Sigmoid colon (tissue), 7 donors: ENCODE measurements at places on chromosomes 4 and X. TPM values are rescaled to one million over a fixed set of nuclear protein-coding genes. Genes with fewer than 3 reads are reported as not detected.

DNA sequence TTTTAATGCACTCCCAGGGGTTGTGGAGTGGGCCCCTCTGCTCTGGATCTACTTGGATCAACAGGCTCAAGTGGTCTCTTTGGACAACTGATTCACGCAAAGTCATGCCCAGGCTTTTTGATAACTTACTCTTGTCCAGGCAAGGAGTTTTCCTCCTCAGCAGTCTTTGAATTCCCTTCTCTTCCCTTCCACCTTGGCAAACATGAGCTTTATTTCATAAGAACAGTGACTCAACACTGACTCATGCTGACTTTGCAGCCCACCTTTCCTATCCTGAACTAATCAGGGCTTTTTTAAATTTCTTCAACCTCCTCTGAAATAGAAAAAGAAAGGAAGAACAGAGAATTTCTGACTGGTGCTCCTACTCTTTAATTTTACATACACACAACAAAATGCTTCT is 132.1 kb upstream of the LDB2 start:
- no peaks in the 10 kb centered on the region for H3K27me3 ChIP-seq
- H3K36me3 ChIP-seq: no peaks in the 10 kb centered on the region

GRCh38 chrX:51917604-51918003 is 24.2 kb downstream of the MAGED1 start:
- H3K36me3 ChIP-seq: no peaks in the 10 kb centered on the region
- no peak for DNase-seq
- H3K27ac ChIP-seq: no peak overlapping the region
- no peaks in the 10 kb centered on the region for H3K27me3 ChIP-seq
- H3K4me1 ChIP-seq: no peaks in the 10 kb centered on the region

DNA sequence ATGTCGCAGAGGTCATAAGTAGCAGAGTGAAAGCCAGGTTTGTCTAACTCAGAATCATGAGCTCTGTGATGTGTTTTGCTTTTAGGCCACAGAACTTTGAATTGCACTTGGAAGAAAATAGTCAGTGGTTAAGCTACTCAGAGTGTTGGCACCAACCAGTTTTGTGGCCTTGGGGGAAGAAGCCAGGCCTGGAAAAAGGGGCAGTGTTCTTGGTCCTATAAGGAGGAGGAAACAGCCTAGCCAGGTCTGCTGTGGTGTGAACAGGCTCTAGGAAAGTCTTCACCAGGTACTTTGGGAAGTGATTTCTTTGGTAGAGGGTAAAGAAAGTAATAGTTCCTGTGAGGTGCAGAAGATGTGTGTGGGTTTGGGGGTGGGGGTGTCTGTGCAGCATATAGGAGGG is 49.2 kb downstream of the FHIP1A start:
- H3K4me3 ChIP-seq: no peak overlapping the region
- H3K27ac ChIP-seq: no peak overlapping the region
- no peaks in the 10 kb centered on the region for H3K4me1 ChIP-seq
- H3K27me3 ChIP-seq: no peaks in the 10 kb centered on the region
- H3K36me3 ChIP-seq: no peaks in the 10 kb centered on the region

GRCh38 chr4:9983211-9983610 is 38.1 kb downstream of the SLC2A9 start:
- H3K4me3 ChIP-seq: no peak overlapping the region
- H3K27ac ChIP-seq: no peak overlapping the region
- H3K36me3 ChIP-seq: no peaks in the 10 kb centered on the region
- H3K27me3 ChIP-seq: no peaks in the 10 kb centered on the region
- no peak for DNase-seq

Gene USP17L22
- polyA plus RNA-seq: not detected

Gene GJB1
- 12.6 TPM for polyA plus RNA-seq

Gene HAND2
- polyA plus RNA-seq: 17.4 TPM
